ENCODE measurements at places on chromosomes 4 and X.

GRCh38 chrX:37958525-37959211 lies 47.7 kb upstream of the SYTL5 start:
- no peak overlapping the region for H3K4me3 ChIP-seq
- H3K27ac ChIP-seq, result no peak overlapping the region
- H3K4me1 ChIP-seq, result no peaks in the 10 kb centered on the region

DNA sequence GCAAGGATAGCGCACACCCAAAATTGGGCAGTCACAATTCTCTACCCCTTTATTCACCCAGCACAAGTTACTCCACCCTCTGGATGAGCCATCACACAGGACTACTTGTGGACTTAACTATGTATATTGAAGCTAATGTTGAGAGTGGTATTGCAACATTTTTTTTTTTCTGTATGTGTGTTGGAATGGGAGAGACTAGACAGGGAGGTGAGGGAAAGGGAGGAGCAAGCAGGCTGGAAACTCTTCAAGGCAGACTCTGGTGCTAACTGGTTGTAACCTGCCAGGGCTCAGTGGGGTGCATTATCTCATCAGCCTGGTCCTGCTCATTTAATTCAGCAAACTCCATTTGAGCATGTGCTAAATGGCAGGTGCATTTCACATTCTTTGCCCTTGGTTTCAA lies 18.4 kb upstream of the CWH43 start:
- H3K36me3 ChIP-seq, result no peaks in the 10 kb centered on the region
- no peak for DNase-seq
- H3K27ac ChIP-seq, result no peak overlapping the region

- DNase-seq, result no peak
- no peaks in the 10 kb centered on the region for H3K27me3 ChIP-seq
- H3K27ac ChIP-seq, result no peak overlapping the region
- H3K4me1 ChIP-seq, result no peaks in the 10 kb centered on the region
- H3K4me3 ChIP-seq, result peak overlapping the region; percentile 34
These were observed 100.7 kb upstream of the AMOT start for GRCh38 chrX:112941209-112941837.

DNA sequence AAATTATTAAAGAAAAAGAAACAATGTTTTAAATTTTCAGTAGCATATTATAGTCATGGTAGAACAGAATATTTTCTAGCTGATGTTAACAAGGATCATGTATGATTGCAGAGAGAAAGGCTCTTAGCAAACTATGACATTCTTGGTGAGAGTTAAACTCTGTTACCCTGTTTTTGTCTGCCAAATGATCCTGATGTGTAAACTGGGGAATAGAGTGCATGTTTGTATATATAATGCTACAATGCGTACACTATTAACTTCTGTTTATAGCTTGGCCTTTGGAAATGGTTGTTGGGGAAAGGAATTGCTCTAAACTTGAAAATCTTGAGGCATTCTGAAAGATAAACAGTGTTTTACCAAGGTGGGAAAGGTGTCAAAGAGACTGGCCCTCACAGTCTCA lies 292.7 kb downstream of the ARHGAP24 start:
- no peaks in the 10 kb centered on the region for H3K27me3 ChIP-seq
- no peaks in the 10 kb centered on the region for H3K36me3 ChIP-seq
- no peak overlapping the region for H3K4me3 ChIP-seq
- no peak overlapping the region for H3K27ac ChIP-seq
- no peak for DNase-seq

DNA sequence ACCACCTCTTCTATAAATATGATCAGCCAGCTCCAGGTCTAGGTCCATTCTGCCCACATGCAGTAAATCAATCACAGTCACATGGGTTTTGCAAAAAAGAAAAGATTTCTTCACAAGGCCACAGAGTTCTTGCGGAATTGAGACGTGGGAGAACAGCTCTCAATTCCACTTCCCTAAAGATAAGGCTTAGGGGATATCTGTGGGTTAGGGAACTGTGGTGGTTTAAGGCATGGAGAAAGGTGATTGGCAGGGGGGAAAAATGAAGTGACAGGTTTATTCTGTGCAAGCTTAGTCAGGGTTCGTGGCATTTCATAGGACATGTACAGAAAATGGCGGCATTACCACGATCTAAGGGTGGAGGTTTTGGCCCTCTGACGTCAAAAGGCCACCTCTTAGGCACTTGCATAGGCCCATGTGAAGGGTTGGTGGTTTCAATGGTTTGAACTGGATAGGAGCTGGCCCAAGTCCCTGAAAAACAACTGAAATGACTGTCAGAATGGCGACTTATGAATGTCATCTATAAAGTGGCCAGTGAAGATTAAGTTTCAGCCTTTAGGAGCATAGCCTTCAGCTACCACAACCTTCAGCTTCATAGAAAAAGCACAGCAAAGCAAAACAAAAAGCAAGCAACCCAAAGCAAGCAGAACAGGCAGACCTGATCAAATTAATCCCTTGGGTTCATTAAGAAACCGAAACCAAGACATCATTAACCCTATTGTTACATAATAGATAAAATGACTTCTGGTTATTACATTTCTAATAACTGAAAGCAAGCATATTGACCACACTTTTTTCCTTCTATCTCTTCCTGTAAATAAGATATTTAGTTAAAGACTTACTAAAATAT lies 289.8 kb upstream of the SFRP2 start:
- no peaks in the 10 kb centered on the region for H3K4me1 ChIP-seq
- no peak for DNase-seq
- H3K27me3 ChIP-seq, result no peaks in the 10 kb centered on the region
- H3K27ac ChIP-seq, result no peak overlapping the region
- no peaks in the 10 kb centered on the region for H3K36me3 ChIP-seq
- no peak overlapping the region for H3K4me3 ChIP-seq

- no peak overlapping the region for H3K27ac ChIP-seq
- H3K4me1 ChIP-seq, result peaks cover 9% of the 10 kb centered on the region
- no peak overlapping the region for H3K4me3 ChIP-seq
- no peaks in the 10 kb centered on the region for H3K36me3 ChIP-seq
- DNase-seq, result no peak
These were observed 216.5 kb downstream of the MID1IP1 start for GRCh38 chrX:39017716-39018115.

- no peaks in the 10 kb centered on the region for H3K36me3 ChIP-seq
- no peaks in the 10 kb centered on the region for H3K4me1 ChIP-seq
- no peaks in the 10 kb centered on the region for H3K27me3 ChIP-seq
- H3K4me3 ChIP-seq, result no peak overlapping the region
These were observed 12.2 kb downstream of the PLAC1 start for GRCh38 chrX:134645936-134646543.

GRCh38 chrX:53357799-53358530 lies 64.5 kb downstream of the SMC1A start:
- no peaks in the 10 kb centered on the region for H3K27me3 ChIP-seq
- no peak overlapping the region for H3K27ac ChIP-seq
- no peaks in the 10 kb centered on the region for H3K4me1 ChIP-seq

DNA sequence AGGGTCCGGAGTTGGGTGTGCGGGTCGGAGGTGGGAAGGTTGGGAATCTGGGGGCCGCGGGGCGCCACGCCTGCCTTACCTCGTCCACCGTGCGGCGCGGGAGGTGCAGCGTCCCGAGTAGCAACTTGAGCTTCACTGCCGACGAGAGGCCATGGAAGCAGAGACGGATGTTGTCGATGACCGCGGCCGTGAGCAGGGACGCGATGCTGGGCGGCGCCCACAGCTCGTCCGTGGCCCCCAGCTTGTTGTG lies 178 bp downstream of the NELFA start:
- peaks cover 50% of the 10 kb centered on the region for H3K4me1 ChIP-seq
- peaks cover 27% of the 10 kb centered on the region for H3K36me3 ChIP-seq
- no peak for DNase-seq
- peak overlapping the region; percentile 91 for H3K4me3 ChIP-seq
- peak overlapping the region; percentile 99 for H3K27ac ChIP-seq

GRCh38 chr4:101865501-101866062 lies 75.1 kb downstream of the BANK1 start:
- no peak overlapping the region for H3K4me3 ChIP-seq
- no peaks in the 10 kb centered on the region for H3K27me3 ChIP-seq
- no peak overlapping the region for H3K27ac ChIP-seq
- no peaks in the 10 kb centered on the region for H3K4me1 ChIP-seq

GRCh38 chr4:15352524-15352923 lies 75.3 kb upstream of the C1QTNF7 start:
- no peak for DNase-seq
- H3K36me3 ChIP-seq, result no peaks in the 10 kb centered on the region
- no peaks in the 10 kb centered on the region for H3K27me3 ChIP-seq
- H3K4me1 ChIP-seq, result no peaks in the 10 kb centered on the region
- no peak overlapping the region for H3K4me3 ChIP-seq

GRCh38 chr4:109629775-109630174 lies 69.7 kb downstream of the MCUB start:
- no peak overlapping the region for H3K27ac ChIP-seq
- H3K4me3 ChIP-seq, result no peak overlapping the region
- H3K36me3 ChIP-seq, result no peaks in the 10 kb centered on the region
- no peaks in the 10 kb centered on the region for H3K27me3 ChIP-seq
- no peaks in the 10 kb centered on the region for H3K4me1 ChIP-seq
- DNase-seq, result no peak

GRCh38 chr4:84503495-84504437 lies 4.7 kb upstream of the NKX6-1 start:
- peaks cover 20% of the 10 kb centered on the region for H3K4me1 ChIP-seq
- H3K4me3 ChIP-seq, result no peak overlapping the region
- no peak overlapping the region for H3K27ac ChIP-seq
- DNase-seq, result no peak

DNA sequence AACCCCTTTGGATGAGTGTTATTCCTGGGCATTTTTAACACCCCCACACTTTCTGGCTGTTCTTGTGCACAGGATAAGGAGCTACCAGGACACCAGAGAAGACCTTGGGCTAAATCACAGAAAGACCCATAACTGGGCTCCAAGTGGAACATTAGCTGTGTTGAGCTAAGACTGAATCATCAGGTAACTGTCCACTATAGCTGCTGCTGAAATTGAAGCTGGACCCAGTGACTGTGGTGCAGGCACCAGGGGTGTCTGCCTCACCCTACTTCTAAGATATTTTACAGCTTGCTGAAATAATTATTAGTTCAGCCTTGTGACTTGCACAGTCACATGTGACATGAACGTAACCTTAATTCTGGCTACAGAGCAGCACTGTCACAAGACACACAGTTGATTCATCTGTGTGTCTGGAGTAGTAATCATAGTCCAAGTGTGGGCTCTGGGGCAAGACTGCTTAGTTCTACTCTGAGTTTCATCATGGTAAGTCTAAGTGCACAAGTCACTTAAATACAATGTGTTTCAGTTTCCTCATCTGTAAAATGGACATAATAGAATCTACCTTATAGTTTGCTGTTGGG lies 127.4 kb downstream of the SLC39A8 start:
- H3K27me3 ChIP-seq, result no peaks in the 10 kb centered on the region
- H3K4me1 ChIP-seq, result no peaks in the 10 kb centered on the region
- H3K36me3 ChIP-seq, result no peaks in the 10 kb centered on the region
- no peak overlapping the region for H3K4me3 ChIP-seq
- DNase-seq, result no peak
- no peak overlapping the region for H3K27ac ChIP-seq

- no peak overlapping the region for H3K4me3 ChIP-seq
- H3K36me3 ChIP-seq, result peaks cover 4% of the 10 kb centered on the region
- H3K4me1 ChIP-seq, result no peaks in the 10 kb centered on the region
- no peaks in the 10 kb centered on the region for H3K27me3 ChIP-seq
- no peak overlapping the region for H3K27ac ChIP-seq
- no peak for DNase-seq
These were observed 30.2 kb upstream of the CYP4V2 start for GRCh38 chr4:186161138-186161537.

DNA sequence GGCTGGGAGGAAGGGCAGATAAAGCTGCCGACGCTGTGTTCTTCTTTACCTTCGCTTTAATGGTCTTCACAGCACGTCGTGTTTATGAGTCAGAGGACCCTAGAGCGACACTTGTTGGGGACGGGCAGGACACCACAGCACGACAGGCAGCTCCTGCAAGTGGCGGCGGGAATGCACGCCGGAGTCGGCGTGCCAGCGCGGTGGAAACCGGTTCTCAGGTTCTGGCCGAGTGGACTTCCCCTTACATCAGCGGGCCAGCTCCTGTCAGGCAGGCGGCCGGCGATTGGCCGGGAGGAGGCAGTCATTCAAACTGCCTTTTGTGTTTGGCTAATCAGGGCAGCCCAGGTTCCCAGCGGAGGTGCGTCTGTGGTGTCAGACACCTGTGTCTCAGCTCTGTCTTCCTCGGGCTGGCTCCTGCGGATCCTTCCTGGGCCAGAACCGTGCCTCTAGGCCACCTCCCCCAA lies 150.9 kb downstream of the SHROOM3 start:
- H3K4me3 ChIP-seq, result peak overlapping the region; percentile 66
- peaks cover 50% of the 10 kb centered on the region for H3K4me1 ChIP-seq
- no peaks in the 10 kb centered on the region for H3K27me3 ChIP-seq
- DNase-seq, result peak; percentile 70
- peak overlapping the region; percentile 85 for H3K27ac ChIP-seq
- H3K36me3 ChIP-seq, result no peaks in the 10 kb centered on the region

- H3K4me1 ChIP-seq, result no peaks in the 10 kb centered on the region
- H3K27ac ChIP-seq, result no peak overlapping the region
- H3K27me3 ChIP-seq, result no peaks in the 10 kb centered on the region
These were observed 24.3 kb downstream of the TMEM255A start for GRCh38 chrX:120286733-120287512.

- no peaks in the 10 kb centered on the region for H3K36me3 ChIP-seq
- no peak for DNase-seq
- H3K27me3 ChIP-seq, result no peaks in the 10 kb centered on the region
- H3K4me3 ChIP-seq, result peak overlapping the region; percentile 56
- no peaks in the 10 kb centered on the region for H3K4me1 ChIP-seq
- H3K27ac ChIP-seq, result no peak overlapping the region
These were observed 407.9 kb downstream of the PCDH18 start for GRCh38 chr4:137124278-137124932.

DNA sequence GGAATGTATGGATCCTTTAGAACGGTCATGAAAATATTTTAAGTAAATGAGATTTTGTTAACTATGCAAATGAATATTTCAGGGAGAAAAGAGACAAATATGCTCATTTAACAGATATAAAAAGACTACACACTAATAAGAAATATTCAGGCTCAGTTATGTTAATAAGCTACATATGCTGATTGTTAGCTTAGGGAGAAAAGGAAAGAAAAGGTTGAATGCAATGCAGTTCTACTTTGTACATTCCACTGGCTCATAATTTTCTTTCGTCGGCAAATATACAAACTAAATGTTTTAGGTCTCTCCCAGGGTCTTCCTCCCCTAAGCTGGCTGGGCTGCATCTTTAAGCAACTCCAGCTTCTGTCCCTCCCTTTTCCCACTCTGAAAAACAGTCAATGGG lies 2.7 kb upstream of the RTL3 start:
- H3K27me3 ChIP-seq, result no peaks in the 10 kb centered on the region
- no peak overlapping the region for H3K27ac ChIP-seq
- no peaks in the 10 kb centered on the region for H3K4me1 ChIP-seq
- H3K4me3 ChIP-seq, result no peak overlapping the region
- H3K36me3 ChIP-seq, result no peaks in the 10 kb centered on the region
